Activated T-cell treated with anti-CD3 and anti-CD28 coated beads for 48 hours (primary cell): ENCODE measurements at places on chromosomes 2 and 18.

DNA sequence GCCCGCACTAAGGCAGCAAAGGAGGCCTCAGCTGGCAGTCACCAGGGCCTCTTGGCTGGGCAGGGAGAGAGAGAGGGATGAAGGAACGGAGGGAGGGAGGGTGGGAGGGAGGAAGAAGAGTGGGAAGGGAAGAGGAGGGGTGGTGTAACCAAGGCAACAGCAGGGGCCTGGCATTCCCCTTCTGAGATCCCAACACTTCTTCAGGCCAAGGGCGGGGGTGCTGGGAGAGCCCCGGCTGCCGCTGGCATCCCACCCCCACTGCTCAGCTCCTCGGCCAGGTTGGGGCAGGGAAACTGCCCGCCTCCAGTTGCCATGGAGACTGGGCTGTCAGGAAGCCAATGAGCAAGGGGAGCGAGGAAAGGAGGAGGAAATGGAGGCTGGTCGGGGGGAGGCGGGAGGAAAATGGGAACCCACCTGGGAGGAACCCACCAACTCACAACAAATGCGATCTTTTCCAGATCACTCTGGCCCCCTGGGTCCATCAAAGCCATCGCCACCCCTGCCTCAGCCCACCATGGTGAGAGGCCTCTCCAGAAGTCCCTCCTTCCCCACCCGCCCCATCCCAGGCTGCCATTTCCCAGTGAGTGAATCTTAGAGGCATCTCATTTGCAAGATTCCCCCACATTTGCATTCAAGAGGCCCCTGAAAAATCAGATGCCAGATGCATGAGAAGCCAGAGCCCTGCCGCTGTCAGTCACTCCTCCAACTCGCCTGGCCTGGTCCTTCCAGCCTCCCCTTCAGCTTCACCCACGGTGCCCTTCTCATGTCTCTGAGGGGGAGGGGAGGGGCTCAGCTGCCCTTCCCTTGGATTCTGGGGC, 12.4 kb downstream of the SH2D6 start:
- no peak for DNase-seq

GRCh38 chr2:216985658-216986141, 125.8 kb upstream of the TNP1 start:
- DNase-seq: no peak

- DNase-seq: no peak
Observed at GRCh38 chr2:203352604-203353255, 24.5 kb downstream of the ABI2 start.

GRCh38 chr2:229231328-229231868, 39.7 kb downstream of the PID1 start:
- DNase-seq: no peak

- DNase-seq: no peak
Observed at GRCh38 chr2:38636069-38636468, 29.8 kb upstream of the GALM start.

DNA sequence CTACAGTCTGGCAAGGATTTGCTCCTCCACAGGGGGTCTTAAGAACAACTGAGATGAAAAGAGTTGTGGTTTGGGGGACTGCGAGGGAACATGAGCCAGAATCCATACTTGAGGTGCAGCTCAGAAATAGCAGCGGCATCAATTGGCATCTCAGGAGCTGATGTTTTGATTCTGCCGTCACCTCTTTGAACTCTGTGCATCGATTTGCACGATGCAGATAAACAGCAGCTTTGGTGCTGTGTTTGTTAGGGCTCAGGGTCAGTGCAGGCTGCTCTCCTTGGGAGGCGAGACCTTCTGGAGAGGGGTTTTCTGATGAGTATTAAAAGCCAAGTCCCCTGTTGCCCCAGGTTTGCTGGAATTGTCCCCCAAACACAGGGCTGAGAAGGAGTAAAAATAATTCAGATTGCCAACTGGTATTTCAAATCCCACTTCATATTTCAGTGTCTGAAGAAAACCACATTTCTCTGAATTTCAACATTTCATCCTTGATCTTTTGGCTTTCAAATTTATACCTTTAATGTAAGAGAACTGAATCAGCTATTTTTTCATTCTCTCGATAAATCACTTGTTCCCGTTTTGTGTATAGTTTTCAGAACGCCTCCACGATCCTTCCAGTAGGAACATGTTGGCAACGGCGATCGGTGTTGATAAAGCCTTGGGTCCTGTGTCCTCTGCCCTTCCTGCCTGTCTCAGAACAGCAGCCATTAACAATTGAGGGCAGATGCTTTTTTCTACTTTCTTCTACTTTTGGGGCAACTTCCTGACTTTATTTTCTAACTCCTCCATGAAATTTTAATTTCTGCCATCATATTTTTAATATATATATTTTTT, 65.0 kb downstream of the RAB31 start:
- no peak for DNase-seq

- DNase-seq: no peak
Observed at GRCh38 chr2:58429014-58429875, 188.1 kb upstream of the FANCL start.

- DNase-seq: no peak
Observed at GRCh38 chr2:112032689-112033465, 22.2 kb upstream of the TMEM87B start.

DNA sequence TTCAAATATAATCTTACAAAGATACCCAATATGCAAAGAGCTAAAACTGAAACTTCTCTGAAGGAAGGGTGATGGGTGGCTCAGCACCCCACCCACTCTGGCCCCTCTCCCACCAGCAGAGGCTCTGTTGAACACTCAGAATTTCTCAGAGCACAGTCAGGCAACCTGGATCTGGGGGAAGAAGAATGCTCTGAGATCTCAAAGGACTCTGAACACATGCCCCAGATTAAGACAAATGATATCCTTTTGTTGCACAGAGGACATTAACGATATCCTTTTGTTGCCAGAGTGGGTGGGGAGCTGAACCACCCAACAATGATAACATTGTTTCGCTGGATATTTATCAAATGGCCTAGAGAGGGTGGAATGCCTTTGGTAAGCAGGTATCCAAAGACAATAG, 104.8 kb downstream of the LBH start:
- DNase-seq: no peak

DNA sequence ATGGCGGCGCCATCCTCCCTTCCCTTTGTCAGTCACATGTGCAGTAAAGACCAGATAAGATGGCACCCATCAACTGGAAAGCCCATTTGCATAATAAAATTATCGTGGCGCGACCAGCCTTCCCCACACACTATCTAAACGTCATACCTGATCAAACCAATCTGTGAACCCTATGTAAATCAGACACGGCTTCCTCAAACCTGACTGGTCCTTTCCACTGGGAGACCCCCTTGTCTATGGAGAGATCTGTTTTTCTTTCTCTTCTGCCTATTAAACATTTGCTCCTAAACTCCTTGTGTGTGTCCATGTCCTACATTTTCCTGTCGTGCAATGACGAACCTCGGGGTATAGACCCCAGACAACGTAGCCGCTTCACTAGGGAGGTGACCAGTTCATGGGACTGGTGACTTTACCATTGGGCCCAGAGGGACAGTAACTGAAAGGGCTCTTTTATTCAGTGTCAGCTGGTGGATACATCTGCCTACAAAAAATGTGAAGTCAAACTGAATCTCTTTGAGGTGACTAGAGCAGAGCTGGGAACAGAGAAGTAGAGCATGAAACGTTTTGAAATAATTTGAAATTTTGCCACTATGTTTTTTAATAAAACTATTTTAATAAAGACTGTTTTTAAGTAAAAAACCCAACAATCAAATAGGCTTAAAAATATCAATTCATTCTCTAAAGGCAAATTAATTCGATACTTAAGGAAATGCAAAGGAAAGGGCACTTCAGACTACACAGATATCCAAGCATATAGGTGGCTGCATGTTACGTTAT, 87.5 kb downstream of the SOCS6 start:
- no peak for DNase-seq

DNA sequence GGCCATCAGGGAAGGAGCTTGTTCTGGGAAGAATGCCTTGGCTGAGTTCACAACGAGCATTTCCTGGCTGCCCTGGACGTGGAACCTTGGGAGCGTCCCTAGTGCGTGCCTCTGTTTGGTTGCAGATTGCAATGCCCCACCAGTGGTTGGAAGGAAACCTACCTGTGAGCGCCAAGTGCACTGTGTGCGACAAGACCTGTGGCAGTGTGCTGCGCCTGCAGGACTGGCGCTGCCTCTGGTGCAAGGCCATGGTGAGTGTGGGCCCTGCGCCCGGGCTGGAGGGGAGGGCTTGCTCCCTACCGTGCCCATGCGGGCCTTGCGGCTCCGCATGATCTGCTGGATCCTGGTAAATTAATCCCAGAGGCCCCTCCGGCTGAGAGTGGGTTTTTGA, 81.9 kb downstream of the DGKD start:
- no peak for DNase-seq

DNA sequence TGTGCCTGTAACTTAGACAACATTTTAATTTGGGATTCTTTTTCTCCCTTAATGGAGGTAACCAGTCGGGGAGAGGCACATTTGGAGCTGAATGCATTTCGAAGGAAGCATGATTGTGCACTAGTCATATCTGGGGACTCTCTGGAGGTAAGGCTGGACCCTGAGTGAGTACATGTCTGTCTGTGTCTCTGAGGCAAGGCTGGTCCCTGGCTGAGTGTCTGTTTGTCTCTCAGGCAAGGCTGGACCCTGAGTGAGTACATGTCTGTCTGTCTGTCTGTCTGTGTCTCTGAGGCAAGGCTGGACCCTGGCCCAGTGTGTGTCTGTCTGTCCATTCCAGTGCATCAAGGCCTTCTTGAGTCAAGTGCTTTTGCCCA, 51.5 kb upstream of the NFATC1 start:
- no peak for DNase-seq

- DNase-seq: no peak
Observed at GRCh38 chr18:37624318-37624717, 58.7 kb upstream of the CELF4 start.

- no peak for DNase-seq
Observed at GRCh38 chr2:58039170-58039611, 7.4 kb upstream of the VRK2 start.

DNA sequence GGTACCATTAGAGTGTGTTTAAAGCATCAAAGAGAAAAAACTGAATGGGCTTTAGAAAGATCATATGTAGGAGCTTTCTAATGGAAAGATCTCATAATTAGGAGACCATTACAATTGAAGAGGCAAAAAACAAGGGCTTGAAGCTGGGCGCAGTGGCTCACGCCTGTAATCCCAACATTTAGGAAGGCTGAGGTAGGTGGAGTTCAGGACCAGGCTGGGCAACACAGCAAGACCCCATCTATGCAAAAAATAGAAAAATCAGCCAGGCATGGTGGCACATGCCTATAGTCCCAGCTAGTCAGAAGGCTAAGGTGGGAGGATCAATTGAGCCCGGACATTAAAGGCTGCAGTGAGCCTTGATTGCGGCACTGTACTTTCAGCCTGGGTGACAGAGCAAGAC, 59.0 kb downstream of the PIAS2 start:
- no peak for DNase-seq

DNA sequence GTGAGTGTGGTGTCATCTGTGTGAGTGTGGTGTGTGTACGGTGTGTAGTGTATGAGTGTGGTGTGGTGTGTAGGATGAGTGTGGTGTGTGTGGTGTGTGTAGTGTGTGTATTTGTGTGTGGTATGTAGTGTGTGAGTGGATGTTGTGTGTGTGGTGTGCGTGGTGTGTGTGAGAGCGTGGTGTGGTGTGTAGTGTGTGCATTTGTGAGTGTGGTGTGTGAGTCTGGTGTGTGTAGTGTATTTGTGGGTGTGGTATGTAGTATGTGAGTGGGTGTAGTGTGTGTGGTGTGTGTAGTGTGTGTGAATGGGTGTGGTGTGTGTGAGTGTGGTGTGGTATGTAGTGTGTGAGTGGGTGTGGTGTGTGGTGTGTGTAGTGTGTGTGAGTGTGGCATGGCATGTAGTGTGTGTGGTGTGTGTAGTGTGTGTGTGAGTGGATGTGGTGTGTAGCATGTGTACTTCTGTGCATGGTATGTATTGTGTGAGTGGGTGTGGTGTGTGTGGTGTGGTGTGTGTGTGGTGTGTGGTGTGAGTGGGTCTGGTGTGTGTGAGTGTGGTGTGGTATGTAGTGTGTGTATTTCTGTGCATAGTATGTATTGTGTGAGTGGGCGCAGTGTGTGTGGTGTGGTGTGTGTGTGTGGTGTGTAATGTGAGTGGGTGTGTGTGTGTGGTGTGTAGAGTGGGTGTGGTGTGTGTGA, 227.8 kb downstream of the BCL2 start:
- DNase-seq: no peak

DNA sequence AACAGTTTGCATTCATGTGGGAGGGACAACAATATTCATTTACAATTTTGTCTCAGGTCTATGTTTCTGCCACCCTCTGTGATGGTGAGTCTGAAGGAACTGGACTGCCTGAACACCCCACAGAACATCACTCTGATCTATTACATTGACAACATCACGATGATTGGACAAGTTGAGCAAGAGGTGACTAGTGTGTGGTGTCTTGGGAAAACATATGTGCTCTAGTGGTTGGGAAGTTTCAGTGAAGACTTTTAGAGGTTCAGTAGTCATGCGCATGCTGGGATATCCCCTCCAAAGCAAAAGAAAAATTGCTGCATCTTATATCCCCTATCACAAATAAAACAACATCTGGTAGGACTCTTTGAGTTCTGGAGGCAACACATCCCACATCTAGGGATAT, 18.6 kb upstream of the CTLA4 start:
- no peak for DNase-seq

- peak; percentile 74 for DNase-seq
Observed at GRCh38 chr2:130391058-130391871, 35.4 kb downstream of the PTPN18 start.

DNA sequence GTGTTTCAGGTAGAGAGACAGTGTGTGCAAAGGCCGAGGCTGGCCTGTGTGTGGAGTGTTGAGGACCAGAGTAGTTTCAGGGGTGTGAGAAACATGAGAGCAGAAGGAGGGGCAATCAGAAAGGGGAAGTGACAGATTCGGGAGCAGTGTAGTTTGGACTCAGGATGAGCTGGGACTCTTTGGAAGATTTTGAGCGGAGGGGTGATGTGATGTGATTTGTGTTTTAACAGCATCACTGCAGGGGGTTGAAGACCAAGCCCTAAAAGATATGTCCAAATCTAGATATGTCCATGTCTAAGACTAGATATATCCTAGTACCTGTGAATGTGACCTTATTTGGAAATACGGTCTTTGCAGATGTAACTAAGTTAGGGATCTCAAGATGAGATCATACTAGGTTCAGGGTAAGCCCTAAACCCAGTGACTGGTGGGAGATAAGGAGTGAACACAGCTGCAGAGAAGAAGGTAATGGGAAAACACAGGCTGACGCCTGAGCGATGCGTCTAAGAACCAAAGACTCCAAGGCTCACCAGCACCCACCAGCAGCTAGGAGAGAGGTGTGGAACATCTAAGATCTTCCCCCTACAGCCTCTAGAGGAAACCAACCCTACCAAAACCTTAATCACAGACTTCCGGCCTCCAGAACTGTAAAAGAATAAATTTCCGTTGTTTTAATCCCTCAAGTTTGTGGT, 38.5 kb upstream of the MYO3B start:
- no peak for DNase-seq

- DNase-seq: no peak
Observed at GRCh38 chr2:149735237-149735958, 147.8 kb upstream of the MMADHC start.

- no peak for DNase-seq
Observed at GRCh38 chr2:95296011-95296410, 1.1 kb upstream of the KCNIP3 start.

DNA sequence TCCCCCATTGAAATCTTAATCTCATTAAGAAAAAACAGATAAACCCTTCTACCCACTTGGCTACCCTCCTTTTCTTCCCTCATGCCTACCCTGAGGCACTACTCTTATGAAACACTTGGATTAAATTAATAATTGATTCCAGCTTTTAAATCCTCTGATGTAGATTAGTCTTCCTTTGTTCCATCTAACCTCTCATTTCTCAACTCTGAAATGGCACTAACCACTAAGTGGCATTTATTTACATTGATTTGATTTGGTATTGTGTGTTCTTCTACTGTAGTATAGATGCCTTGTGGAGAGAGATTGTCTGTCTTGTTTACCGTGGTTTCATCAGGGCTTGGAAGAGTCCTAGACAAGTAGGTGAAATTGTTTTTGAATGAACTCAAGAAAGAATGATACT, 26.7 kb downstream of the ITGA4 start:
- DNase-seq: no peak
